Ovary (tissue), 10 donors: ENCODE measurements at places on chromosomes 11 and 22.

DNA sequence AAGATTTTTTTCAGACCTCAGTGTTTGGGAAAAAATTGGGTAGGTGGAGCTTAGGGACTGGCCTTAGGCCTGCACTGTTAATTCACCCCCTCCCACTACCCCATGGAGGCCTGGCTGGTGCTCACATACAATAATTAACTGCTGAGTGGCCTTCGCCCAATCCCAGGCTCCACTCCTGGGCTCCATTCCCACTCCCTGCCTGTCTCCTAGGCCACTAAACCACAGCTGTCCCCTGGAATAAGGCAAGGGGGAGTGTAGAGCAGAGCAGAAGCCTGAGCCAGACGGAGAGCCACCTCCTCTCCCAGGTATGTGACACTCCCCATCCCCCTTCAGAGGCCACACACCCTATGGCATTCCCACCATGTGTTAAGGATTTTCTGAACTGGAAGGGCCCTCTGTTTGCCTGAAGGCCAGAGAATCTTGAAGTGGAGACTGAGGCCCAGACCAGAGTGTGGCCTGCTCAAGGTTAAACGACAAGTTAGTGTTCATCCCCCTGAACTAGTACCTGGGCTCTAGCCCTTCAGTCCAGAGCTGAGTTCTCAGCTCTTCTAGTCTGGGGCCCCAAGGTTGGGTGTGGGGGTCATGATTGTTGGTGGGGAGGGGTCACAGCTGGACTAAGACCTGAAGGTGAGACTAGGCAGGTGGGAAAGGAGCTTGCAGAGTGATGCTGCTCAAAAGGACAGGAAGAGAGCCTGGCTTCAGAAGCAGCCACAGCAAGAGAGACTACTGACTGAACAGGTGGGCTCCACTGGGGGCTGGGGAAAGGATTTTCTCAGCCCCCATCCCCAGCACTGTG is 2.3 kb upstream of the FOLR1 start:
- H3K4me3 ChIP-seq, result no peak overlapping the region
- H3K27ac ChIP-seq, result no peak overlapping the region
- H3K27me3 ChIP-seq, result no peaks in the 10 kb centered on the region
- no peaks in the 10 kb centered on the region for H3K4me1 ChIP-seq

- DNase-seq, result no peak
- H3K27me3 ChIP-seq, result no peaks in the 10 kb centered on the region
- no peak overlapping the region for H3K27ac ChIP-seq
- H3K36me3 ChIP-seq, result no peaks in the 10 kb centered on the region
- peaks cover 4% of the 10 kb centered on the region for H3K4me1 ChIP-seq
These were observed 2.6 kb downstream of the PDE3B start for GRCh38 chr11:14645985-14646900.

GRCh38 chr11:111456086-111456858 is 55.9 kb downstream of the BTG4 start:
- H3K36me3 ChIP-seq, result no peaks in the 10 kb centered on the region
- no peak overlapping the region for H3K27ac ChIP-seq
- H3K4me1 ChIP-seq, result no peaks in the 10 kb centered on the region
- no peak overlapping the region for H3K4me3 ChIP-seq

DNA sequence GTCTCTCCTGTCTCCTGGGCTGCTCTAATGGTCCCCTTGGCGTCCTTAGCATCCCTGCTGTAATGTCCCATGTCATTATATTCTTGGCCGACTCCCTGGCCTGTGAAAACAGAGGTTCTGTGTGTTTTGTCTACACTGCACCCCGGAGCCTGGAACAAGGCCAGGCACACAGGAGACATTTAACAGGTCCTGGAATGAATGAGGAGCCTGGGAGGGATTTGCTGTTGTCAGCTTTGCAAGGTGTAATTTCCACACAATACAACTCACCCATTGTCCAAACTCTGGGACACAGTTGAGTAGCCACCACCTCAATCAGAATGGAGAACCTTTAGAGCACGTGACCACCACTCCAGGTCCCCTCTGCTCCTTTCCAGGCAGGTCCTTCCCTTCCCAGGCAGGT is 14.9 kb upstream of the PDGFB start:
- no peaks in the 10 kb centered on the region for H3K4me1 ChIP-seq
- H3K27ac ChIP-seq, result no peak overlapping the region
- H3K36me3 ChIP-seq, result no peaks in the 10 kb centered on the region
- no peaks in the 10 kb centered on the region for H3K27me3 ChIP-seq
- DNase-seq, result no peak
- H3K4me3 ChIP-seq, result no peak overlapping the region

GRCh38 chr11:57359896-57360690 is 20.9 kb downstream of the PRG3 start:
- H3K27me3 ChIP-seq, result no peaks in the 10 kb centered on the region
- no peak overlapping the region for H3K27ac ChIP-seq
- no peaks in the 10 kb centered on the region for H3K4me1 ChIP-seq
- no peak overlapping the region for H3K4me3 ChIP-seq
- H3K36me3 ChIP-seq, result no peaks in the 10 kb centered on the region
- no peak for DNase-seq

- H3K27me3 ChIP-seq, result no peaks in the 10 kb centered on the region
- no peaks in the 10 kb centered on the region for H3K4me1 ChIP-seq
- no peaks in the 10 kb centered on the region for H3K36me3 ChIP-seq
- H3K4me3 ChIP-seq, result no peak overlapping the region
These were observed 10.6 kb downstream of the MUC5B start for GRCh38 chr11:1233351-1234053.

GRCh38 chr22:16824716-16825687 is at the start of gene XKR3:
TSS of gene XKR3 (minus strand) at chr22:16825411. CDS start at chr22:16808073, 17,338 bp downstream.
- no peak within 1 kb of the TSS for H3K4me3 ChIP-seq
- no peaks in the 10 kb centered on the region for H3K4me1 ChIP-seq
- DNase-seq, result no peak
- H3K27ac ChIP-seq, result no peak within 1 kb of the TSS
- no peaks in the 10 kb centered on the region for H3K36me3 ChIP-seq
- H3K27me3 ChIP-seq, result no peaks in the 10 kb centered on the region

GRCh38 chr11:102955624-102956023 is at the start of gene MMP13:
TSS of gene MMP13 (minus strand) at chr11:102955732. CDS start at chr11:102955705, 27 bp downstream.
- no peaks in the 10 kb centered on the region for H3K27me3 ChIP-seq
- H3K27ac ChIP-seq, result no peak within 1 kb of the TSS
- no peak within 1 kb of the TSS for H3K4me3 ChIP-seq
- no peaks in the 10 kb centered on the region for H3K4me1 ChIP-seq
- no peaks in the 10 kb centered on the region for H3K36me3 ChIP-seq

GRCh38 chr11:36380296-36381014 is 84.4 kb downstream of the PRR5L start:
- H3K27me3 ChIP-seq, result no peaks in the 10 kb centered on the region
- H3K4me3 ChIP-seq, result no peak overlapping the region
- peaks cover 4% of the 10 kb centered on the region for H3K4me1 ChIP-seq

- no peaks in the 10 kb centered on the region for H3K27me3 ChIP-seq
- H3K36me3 ChIP-seq, result no peaks in the 10 kb centered on the region
- H3K27ac ChIP-seq, result no peak overlapping the region
- no peak for DNase-seq
These were observed 37.7 kb upstream of the PCF11 start for GRCh38 chr11:83119216-83119615.

DNA sequence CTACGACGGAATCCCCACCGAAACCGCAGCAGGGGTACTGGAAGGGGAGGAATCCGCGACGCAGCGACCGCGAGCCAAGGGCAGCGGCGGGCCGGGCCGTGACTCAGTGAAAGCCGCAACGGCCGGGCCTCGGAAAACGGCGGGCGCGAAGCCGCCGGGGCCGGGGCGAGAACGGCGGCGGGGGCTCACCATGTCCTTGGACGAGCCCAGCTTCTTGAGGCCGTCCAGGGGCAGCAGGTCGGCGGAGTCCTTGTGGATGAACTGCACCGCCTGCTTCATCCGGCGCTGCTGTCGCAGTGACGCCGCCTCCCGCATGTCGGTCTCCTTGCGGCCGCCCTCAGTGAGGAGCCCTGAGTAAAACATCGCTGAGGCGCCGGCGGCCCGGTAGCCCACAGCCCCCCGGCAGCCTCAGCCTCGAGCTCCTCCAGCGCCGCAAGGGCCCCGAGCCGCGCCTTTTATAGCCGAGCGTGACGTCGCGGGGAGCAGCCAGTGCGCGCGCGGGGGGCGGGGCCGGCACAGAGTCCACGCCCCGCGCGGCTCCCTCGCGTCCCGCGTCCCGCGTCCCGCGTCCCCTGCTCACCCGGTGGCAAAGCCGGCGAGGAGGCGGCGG is at the start of gene NRIP3:
NRIP3 (minus strand) TSS at position 429 of the 610 bp plus-strand sequence; CDS start at position 363, 66 bp downstream.
- H3K36me3 ChIP-seq, result no peaks in the 10 kb centered on the region
- H3K4me1 ChIP-seq, result peaks cover 12% of the 10 kb centered on the region
- H3K27ac ChIP-seq, result no peak within 1 kb of the TSS
- DNase-seq, result peak; percentile 70

DNA sequence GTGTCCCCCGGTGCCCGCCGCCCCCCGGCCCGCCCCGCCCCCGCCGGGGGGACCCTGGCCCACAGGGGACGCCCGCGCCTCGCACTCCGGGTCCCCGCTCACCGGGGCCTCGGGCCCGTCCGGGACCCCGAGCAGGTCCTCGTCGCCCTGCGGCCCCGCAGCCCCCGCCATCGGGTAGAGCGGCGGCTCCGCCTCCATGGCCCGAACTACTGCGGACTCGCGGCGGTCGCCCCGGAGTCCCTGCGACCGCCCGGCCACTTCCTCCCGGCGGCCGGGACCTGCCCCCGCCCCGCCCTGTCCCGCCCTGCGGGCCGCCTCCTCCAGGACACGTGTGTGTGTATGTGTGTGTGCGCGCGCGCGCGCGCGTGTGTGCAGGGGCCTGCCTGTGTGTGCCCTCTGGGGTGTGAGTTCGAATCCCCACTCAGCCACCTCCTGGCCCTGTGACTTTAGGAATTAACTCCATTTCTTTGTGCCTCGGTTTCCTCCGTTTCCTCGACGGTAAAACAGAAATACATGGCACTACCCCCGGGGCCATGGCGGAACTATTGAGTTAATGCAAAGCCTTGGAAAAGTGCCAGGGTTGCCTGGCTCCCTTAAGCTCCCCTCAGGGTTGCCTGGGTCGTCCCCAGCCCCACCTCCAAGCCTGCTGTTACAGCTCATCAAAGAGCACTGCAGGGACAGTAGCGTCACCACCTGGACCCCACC is at the start of gene UNC93B1:
UNC93B1 (minus strand) TSS at position 252 of the 705 bp plus-strand sequence; CDS start at position 198, 54 bp downstream.
- H3K27ac ChIP-seq, result peak within 1 kb of the TSS; percentile 50
- H3K27me3 ChIP-seq, result no peaks in the 10 kb centered on the region
- peak; percentile 78 for DNase-seq
- H3K4me1 ChIP-seq, result peaks cover 2% of the 10 kb centered on the region

- H3K27me3 ChIP-seq, result no peaks in the 10 kb centered on the region
- H3K27ac ChIP-seq, result peak overlapping the region; percentile 100
- H3K4me1 ChIP-seq, result peaks cover 1% of the 10 kb centered on the region
- no peaks in the 10 kb centered on the region for H3K36me3 ChIP-seq
- DNase-seq, result no peak
- no peak overlapping the region for H3K4me3 ChIP-seq
These were observed 1.9 kb downstream of the C11orf71 start for GRCh38 chr11:114398303-114398920.

DNA sequence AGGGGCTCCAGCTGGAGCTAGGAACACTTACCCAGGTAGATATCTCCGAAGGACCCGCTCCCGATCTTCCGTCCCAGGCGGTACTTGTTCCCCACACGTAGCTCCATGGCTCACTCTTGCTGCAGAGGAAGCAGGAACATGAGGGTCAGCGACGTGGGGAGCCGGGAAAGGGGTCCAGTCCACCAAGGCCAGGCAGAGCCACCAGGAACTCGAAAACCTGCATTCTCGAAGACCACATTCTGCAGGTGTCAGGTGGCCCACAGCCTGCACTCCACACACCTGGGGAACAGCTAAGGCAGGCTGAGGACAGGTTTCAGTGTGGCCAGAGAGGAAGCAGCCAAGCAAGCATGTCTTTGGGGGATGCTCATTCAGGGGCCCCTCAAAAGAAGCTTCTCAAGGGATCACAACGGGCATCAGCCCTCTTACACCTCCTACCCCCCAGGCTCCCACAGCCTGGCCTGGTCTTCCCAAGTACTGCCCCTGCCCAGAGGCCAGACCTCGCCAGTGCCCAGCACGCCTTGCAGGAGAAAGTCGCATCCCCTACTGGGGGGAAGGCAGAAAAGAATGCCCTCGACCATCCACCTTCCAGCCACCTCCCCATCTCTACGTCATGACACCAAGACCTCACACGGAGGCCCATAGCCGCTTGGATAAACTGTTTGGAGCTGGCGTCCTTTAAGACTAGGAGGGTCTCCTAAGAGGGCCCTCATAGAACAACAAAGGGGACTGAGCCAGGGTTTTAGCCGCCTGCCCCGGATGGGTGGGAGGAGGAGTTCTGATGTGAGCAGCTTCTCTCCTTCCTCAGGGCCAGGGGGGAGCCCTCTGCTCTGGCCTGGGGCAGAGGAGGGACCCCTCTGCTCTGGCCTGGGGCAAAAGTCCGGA is 2.9 kb downstream of the CSNK1E start:
- H3K4me3 ChIP-seq, result peak overlapping the region; percentile 59
- peak overlapping the region; percentile 95 for H3K27ac ChIP-seq
- no peaks in the 10 kb centered on the region for H3K36me3 ChIP-seq
- no peaks in the 10 kb centered on the region for H3K27me3 ChIP-seq
- DNase-seq, result peak; percentile 58

- no peaks in the 10 kb centered on the region for H3K27me3 ChIP-seq
- no peaks in the 10 kb centered on the region for H3K4me1 ChIP-seq
- no peak overlapping the region for H3K27ac ChIP-seq
- DNase-seq, result peak; percentile 78
- no peaks in the 10 kb centered on the region for H3K36me3 ChIP-seq
These were observed 51.8 kb downstream of the OTOG start for GRCh38 chr11:17598700-17599459.

DNA sequence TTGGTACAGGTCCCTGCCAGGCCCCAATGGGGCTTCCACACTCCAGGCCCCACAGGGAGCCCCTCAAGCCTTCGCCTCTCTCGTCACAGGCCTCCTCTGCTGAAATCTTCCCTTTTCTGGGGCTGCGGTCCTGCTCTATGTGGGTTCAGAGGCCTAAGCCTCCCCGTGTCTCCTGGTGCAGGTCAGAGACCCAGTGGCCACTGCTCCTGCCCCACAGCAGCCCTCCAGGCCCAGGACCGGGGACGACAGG is 5.9 kb upstream of the IFITM3 start:
- H3K4me1 ChIP-seq, result peaks cover 26% of the 10 kb centered on the region
- H3K36me3 ChIP-seq, result no peaks in the 10 kb centered on the region
- no peak for DNase-seq

DNA sequence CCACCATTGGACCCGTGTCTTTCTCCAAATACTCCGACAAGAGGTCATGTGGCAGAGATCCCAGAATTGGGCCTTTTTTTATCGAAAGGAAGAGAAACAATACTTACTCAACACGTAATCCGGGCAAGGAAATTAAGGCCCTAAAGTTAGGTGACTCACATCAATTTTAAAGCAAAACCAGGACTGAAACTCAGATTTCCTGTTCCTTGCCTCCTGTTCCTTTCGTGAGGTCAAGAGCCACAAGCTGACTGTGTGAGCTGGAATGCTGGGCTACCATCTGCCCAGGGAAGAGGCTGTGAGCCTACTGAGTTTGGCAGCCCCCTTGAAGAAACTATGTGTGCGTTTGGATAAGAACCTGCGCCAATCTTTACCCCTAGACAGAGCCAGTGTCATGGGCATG is 27.1 kb upstream of the MRGPRX2 start:
- H3K27ac ChIP-seq, result no peak overlapping the region
- no peaks in the 10 kb centered on the region for H3K36me3 ChIP-seq
- no peaks in the 10 kb centered on the region for H3K4me1 ChIP-seq
- H3K27me3 ChIP-seq, result no peaks in the 10 kb centered on the region
- DNase-seq, result no peak

GRCh38 chr11:68002938-68003845 is 705 bp downstream of the UNC93B1 start:
- no peaks in the 10 kb centered on the region for H3K27me3 ChIP-seq
- DNase-seq, result no peak
- H3K4me3 ChIP-seq, result peak overlapping the region; percentile 62
